ENCODE measurements at places on chromosomes 7 and 10.
A peak's percentile ranks its signal among the peaks of the same experiment; 100 is the strongest.

- DNase-seq = peak; percentile 68
These were observed 1.5 kb upstream of the GRIFIN start for GRCh38 chr7:2477447-2478398.

GRCh38 chr10:34241226-34242000, 573.7 kb downstream of the PARD3 start:
- DNase-seq = no peak

- no peak for DNase-seq
These were observed 9.2 kb upstream of the FOXP2 start for GRCh38 chr7:114405427-114405826.

- no peak for DNase-seq
These were observed 300.9 kb upstream of the C7orf33 start for GRCh38 chr7:148289630-148290029.

DNA sequence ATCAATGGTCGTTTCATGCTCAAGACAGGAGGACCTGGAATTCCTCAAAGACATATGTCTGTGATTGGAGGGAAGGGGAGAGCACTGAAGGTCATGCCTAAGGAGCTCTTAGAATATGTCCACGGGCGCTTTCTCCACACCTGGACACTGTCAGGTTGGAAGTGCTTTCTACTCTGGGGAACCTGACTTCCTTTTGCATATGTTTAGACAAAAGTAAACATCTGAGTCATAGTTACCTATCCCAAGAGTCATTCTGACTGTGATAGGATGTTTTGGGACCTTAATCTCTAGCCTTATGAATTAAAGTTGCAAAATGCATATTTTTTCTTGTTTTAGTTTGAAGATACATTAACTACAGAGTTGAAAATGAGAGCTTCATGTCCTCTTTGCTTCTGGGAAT, 251.7 kb downstream of the KLF6 start:
- DNase-seq = no peak

GRCh38 chr7:101113836-101114235, 13.1 kb upstream of the SERPINE1 start:
- DNase-seq = no peak

DNA sequence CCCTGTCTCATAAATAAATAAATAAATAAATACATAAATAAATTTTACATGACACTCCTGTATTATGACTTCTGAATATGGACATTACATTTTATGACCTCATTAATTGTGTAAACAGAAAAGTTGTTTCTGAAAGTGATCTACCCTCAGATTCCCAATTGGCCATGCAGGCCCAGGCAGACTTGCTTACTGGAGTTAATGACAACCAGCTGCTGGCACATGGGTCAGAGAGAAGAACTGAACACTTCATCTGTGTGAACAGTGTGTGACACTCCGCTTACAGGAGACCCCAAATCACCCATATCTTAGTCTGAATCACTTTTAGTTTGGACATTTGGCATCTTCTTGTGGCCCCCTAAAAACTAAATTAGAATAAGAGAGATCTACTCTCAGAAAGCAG, 31.4 kb downstream of the PARP12 start:
- no peak for DNase-seq

DNA sequence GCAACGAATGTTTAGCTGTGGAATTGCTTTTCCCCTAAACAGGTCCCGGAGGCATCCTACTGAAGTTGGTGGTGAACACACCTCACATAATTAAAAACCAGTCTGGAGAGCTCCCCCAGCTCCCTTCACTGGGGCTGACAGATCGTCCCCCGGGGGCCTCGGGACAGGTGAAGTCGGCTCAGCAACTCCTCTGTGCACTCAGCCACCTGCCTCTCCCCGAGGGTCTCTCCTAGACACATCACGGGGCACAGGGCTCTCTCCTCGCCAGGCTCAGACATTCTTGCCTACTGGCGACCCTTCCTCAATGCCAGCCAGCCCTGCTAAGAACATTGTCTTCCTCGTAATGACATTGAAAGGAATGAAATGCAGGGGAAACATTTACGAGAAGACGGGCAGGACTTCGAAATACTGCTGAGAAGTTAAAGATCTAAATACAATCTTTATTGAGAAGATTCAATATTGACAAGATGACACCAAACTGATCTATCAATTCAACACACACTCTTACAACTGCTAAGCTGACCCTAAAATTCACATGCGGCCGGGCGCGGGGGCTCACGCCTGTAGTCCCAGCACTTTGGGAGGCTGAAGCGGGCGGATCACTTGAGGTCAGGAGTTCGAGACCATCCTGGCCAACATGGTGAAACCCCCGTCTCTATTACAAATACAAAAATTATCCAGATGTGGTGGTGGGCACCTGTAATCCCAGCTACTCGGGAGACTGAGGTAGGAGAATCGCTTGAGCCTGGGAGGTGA, 88.1 kb upstream of the DNAAF5 start:
- DNase-seq = no peak

DNA sequence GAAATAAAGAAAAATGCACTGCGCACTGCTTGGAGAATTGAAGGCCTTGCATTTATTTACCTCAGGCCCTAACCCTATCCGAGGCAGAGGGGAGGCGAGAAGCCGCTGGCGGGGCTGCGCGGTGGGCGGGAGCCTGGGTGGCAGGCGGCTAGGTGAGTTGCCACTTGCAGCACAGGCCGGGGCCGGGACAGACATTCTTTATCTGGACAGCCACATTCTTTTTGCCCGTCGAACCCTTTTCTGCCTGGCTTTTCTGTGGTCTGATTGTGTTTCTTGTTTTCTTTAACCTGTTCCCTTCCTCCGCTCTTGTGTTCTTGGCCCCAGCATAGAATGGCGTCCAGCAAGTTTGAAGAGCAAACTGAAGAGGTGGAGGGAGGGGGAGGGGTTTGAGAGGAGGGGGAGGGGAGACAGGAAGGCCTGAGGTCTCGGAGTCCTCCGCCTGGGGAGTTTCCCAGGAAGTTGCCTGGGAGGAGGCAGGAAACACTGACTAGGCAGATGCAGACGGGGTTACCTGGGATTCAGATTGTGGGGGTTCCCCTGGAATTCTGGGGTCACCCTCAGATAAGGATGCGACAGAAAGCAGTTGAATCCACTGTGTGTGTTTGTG, 5.1 kb downstream of the SHH start:
- no peak for DNase-seq

GRCh38 chr10:97768322-97769315, 3.2 kb downstream of the SFRP5 start:
- no peak for DNase-seq

GRCh38 chr10:66931949-66932343, 6.1 kb downstream of the LRRTM3 start:
- no peak for DNase-seq

GRCh38 chr10:4199196-4199595, 414.2 kb upstream of the KLF6 start:
- no peak for DNase-seq
